ENCODE measurements at places on chromosomes 7 and 10.

- no peak for DNase-seq
These were observed 3.5 kb upstream of the ZNF282 start for GRCh38 chr7:149191851-149192250.

- no peak for DNase-seq
These were observed 195.8 kb upstream of the NEBL start for GRCh38 chr10:21092683-21093524.

GRCh38 chr10:86693721-86694369 is 25.5 kb downstream of the LDB3 start:
- no peak for DNase-seq

DNA sequence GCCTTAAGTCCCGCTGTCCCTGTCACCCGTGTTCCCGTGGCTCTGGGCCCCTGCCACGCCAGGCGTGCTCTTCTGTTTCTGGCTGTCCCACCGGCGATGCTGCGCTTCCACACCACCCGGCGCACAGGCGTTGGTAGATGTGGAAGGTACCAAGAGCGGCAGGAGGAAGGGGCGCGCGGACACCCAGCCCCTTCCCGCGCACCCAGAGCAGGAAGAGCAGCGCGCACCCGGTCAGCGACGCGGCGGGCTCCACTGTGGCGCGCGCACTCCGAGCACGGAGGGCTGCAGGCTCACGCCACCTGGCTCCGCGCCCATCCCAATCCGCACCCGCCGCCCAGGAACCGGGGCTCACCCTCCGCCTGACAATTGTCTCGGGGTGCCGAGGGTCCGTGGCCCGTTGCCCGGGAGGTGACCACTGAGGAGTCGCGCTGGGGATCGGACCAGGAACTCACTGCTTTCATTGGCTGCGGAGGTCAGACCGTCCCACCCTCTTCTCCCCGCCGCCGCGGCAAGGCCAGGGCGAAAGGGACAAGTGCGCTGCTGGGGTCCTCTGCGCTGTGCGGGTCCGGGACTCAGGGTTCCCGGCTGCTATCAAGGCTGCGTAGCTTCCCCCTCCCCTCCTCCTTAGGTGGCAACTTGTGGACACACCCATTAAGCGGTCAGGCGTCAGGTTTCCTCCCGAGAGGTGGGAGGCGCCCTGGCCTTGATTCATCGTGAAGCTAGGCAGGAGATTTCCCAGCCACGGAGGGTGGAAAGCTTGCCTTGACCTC is 121.6 kb upstream of the ZNF92 start:
- peak; percentile 39 for DNase-seq

GRCh38 chr7:7662527-7662926 is 22.0 kb downstream of the UMAD1 start:
- no peak for DNase-seq

DNA sequence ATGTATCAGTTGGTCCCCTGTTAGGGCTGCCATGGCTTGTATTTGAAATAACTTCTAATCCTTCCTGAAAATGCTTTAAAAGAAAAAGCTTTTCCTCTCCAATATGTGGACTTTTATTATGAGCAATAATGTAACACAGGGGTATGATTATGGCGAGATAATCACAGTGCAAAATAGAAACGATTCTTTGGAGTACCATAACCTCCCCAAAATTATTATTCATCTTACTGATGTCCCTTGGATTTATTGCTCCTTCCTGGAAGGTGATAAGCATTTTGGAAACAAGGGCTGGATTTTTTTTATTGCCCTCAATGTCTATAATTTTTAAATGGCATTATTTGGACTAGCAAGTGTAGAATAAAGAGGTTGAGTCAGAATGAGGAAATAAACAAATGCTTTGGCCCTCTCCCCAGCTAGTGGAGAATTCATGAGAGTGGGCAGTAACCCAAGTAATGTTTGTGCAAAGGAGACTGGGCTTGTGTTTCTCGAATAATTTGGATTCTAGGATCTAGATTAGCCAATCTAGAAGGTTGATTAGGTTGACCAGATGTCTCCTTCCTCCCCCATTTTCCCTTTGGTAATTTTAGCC is 403.9 kb upstream of the CELF2 start:
- DNase-seq = no peak

DNA sequence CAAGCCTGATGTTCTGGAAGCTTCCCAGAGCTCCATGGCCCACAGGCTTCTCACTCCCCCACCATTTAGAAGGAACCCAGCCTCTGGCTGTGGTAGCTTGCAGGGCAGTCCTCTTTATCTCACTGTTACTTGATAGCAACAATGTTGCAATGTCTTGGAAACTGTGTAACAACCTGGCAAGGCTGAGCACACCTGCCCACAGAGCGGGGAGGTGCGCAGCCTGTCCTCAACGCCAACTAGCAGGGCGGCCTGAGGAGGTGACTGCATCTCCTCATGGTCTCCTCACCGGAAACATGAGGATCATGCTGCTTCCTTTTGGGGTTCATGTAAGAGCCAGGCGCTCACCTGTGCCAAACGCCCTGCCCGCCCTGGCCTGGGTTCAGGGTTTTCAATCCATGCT is 43.7 kb upstream of the INSIG1 start:
- DNase-seq = no peak

- DNase-seq = no peak
These were observed 222.9 kb downstream of the PTEN start for GRCh38 chr10:88086187-88086960.

DNA sequence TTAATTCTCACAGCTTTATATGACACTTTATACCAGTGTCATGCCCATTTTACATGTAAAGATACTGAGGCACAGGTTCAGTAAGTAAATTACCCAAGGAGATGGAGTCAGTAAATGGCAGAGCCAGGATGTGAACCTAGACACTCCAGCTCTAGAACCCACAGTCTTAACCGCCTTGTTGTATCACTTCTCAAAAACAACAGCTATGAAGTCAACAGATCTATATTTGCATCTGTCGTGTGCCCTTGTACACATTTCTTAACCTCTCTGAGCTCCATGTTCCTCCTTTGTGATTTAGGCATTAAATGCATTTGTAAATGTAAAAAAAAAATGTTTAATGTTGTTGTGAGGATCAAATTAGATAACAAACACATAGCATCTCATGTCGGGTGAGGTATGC is 716.2 kb downstream of the SUGCT start:
- no peak for DNase-seq

DNA sequence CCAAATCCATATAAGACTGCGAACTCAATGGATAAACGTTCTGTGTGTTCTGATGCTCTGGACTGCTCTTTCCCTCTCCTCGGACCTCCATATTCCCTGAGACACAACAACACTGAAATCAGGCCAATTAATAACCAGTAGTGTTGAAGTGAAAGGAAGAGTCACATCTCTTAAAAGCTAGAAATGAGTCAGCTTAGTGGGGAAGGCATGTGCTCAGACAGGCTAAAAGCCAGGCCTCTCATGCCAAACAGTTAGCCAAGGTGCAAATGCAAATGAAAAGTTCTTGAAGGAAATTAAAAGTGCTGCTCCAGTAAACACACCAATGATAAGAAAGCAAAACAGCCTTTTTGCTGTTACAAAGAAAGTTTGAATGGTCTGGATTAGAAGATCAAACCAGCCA is 29.3 kb downstream of the TNS3 start:
- no peak for DNase-seq

- DNase-seq = no peak
These were observed 170.3 kb upstream of the FAM171A1 start for GRCh38 chr10:15541376-15541775.

Data from NCI-H2029 treated with DMSO at 0.1 percent for 48 hours (cell line).